HEK293T (cell line): ENCODE measurements at places on chromosomes 2 and 18.

DNA sequence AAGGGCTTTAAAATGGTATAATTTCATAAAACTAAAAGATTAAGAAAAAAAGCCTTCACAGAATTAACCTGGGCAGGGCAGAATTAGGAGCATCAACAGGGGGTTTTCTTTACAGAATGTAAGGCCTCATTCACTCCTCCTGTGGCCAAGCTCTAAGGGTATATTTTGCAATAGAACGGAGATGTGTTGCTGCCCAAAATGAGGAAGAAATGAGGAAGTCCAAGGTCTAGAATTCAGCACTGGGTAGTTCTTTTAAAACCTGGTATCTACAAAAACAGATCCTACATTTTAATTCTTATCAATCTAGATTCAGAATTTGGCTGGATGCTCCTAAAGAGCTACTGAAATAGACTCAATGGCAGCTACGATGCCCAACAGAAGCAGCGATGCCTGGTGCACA lies 101.8 kb downstream of the AKAIN1 start:
- no peak for DNase-seq

DNA sequence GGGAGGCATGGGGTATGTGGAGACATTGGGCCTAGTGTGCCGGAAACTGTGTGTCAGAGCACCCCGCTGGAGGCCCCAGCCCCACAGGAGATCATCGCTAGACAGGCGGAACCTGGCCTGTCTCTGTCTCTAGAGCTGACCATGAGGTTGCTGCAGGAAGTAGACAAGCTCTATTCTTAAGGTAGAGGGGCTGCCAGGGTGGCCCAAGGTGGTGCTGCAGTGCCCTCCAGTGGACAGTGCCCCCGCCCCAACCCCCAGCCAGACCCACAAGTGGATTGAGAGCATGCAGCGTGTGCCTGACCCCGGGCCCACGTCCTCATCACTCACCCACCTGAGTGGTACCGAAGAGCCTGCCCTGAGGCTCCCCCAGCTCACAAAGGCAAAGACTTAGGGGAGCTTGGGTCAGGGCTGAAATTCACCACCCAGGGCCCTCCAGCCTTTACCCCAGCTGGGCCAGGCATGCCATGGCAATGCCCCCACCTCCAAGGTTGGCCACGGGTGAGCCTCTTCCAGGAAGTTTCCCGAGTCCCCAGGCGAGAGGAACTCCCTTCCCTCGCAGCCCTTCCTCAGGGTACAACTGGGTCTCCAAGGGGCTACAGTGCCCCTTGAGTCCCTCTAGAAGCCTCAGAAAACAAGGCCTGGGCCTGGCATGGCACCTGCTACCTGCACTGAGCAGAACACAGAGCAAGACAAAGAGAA lies 155.0 kb downstream of the TTC32 start:
- DNase-seq, result peak; percentile 68

DNA sequence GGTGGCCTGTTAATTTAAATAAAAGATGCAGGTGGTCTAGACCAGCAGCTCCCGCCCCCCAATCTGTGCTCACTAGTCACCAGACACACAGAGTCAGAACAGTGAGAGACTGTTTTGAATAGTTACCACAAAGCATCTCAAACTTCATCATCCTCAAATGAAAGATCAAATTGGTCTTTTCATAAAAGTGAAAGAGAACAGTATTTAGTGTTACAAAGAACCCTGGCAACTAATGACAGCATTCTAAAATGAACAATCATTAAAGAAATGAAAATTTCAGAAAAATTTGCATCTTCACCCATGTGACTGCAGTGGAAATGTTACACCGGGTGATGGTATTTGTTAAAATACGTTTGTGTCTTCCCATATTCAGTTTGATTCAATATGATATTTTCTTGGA lies 65.5 kb upstream of the PMAIP1 start:
- no peak for DNase-seq

DNA sequence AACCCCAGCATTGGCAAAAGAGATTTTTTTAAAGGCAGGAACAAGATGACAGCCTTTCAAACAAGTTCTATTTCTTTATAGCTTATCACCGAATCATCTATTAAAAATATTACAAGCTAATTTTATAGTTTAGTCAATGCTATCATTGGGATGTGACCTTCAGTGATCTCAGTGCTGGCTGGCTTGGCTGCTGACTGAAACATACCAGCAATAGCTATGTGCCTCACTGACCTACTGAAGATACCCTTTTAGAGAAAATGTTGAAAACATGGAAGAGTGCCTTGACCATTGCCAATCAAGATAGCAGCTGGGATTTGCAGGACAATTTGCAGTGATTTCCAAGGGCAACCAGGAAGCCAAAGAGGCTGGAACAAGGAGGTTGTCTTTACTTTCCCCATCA lies 44.0 kb downstream of the CSRNP3 start:
- DNase-seq, result no peak

GRCh38 chr2:162261032-162261945 lies 18.0 kb upstream of the FAP start:
- DNase-seq, result no peak

DNA sequence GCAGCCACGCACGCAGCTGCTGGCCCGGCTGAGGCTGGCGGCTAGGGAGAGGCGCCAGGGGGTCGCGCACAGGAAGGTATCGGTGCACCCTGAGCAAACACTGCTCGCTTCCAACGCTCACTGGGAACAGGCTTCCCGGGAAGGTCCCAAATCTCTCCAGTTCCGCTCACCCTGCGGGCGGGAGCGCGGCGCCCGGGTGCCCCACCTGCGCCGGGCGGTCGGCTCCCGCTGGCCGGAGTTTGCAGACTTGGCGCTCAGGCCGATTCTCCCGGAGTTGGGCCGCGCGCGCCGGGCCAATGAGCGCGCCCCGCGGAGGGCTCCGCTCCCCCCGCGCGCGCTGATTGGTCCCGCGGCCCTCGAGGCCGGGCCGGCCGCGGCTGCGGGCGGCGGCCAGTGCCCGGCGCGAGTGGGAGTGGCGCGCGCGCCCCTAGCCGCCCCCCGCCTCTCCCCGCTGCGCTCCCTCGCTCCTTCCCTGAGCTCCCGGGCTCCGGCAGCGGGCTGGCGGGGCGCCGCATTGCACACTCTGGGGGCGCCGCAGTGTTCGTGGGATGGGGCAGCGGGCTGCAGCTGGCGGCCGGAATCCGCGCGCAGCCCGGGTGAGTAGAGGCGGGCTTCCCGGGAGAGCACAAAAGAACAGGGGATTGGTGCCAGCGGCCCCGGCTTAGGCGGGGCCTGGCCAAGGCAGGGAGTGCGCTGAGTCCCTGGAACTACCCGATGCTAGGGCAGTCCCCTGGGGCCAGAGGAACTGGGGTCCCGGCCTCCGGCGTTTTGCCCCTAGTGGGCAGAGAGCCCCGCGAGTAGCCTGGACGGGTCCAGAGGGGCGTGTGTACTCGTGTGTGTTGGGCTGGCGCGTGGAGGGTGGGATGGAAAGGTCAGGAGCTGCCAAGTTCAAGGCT lies at the start of gene LYPD6:
TSS of gene LYPD6 (plus strand) at position 461 of the 896 bp plus-strand sequence. CDS start 107,122 bp downstream, outside the sequence.
- DNase-seq, result peak; percentile 82

DNA sequence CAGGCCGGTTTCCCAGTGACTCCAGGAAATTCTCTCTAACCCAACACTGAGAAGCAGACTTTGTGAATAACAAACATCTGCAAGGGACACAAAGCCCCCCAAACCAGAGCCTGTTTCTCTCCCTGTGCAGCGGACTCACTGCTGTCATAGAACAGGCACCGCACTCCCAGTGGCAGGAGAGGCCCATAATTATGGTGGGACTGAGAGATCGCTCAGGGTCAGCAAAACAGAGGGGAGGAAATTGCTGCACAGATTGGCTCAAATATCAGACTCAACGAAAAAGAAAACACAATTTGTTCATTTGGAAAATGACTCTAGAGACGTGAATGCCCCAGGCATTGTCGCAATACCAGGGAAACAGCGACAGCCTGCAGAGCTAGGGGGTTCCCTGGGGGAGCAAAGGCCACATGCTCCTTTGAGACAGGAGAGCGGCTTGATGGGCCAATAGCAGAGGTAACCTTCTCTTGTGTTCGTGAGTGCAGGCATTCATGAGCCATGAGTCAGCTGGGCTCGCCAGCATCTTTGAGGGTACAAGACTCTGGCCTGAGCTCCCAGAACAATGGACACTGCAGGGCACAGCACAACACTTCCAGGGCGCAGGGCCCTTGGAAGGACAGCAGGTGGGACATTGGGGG lies 143.3 kb upstream of the KLHL29 start:
- no peak for DNase-seq

GRCh38 chr2:200812122-200813022 lies 662 bp downstream of the BZW1 start:
- DNase-seq, result peak; percentile 57

- no peak for DNase-seq
Measured at GRCh38 chr2:96097951-96098823, 18.2 kb downstream of the ADRA2B start.

DNA sequence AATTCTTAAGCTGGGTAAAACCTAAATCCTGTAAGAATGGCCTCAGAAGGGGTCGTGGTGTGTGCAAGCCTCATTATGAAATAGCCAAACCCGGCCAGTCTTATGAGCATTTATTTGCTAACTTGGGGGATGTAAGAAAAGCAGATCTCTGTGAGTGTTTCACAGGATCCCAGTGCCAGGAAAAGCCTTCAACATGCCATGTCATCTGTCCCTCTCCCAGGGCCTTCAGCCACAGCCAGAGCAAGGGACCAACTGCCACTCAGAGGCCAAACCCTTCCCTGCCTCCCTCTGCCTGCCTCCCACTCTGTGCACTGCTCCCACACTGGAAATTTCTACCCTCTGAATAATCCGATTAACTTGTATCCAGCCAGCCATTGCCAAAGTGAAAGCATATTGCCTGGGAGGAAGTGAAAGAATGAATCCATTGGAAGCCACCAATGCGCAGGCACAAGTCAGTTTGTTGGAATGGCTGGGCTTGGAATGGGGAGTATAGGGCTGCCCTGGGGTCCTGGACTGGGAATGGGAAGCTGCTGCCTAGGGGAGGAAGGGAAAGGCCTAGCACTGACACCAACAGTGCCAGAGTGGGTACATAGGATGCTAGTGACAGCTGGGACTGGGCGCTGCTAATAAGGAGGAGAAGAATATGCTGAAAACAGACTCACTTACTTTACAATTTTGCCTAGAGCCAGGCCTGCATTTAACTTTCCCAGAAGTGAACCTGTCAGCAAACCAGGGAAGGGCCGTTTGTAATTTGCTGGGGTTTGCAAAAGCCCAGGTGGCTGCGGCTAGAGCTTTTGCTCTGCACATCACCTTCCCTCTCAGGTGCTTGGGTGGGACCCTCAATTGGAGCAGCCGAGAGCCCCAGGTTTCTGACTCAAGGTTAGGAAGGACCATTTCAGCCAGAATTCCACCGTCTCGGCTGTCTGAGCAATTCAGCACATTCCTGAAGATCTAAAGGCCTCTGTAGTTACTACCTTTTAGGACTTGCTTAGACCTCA lies 146.6 kb upstream of the NCK2 start:
- DNase-seq, result no peak

GRCh38 chr2:230793572-230794359 lies 71.0 kb upstream of the ITM2C start:
- no peak for DNase-seq

GRCh38 chr18:44841752-44842587 lies 161.3 kb downstream of the SETBP1 start:
- DNase-seq, result no peak

DNA sequence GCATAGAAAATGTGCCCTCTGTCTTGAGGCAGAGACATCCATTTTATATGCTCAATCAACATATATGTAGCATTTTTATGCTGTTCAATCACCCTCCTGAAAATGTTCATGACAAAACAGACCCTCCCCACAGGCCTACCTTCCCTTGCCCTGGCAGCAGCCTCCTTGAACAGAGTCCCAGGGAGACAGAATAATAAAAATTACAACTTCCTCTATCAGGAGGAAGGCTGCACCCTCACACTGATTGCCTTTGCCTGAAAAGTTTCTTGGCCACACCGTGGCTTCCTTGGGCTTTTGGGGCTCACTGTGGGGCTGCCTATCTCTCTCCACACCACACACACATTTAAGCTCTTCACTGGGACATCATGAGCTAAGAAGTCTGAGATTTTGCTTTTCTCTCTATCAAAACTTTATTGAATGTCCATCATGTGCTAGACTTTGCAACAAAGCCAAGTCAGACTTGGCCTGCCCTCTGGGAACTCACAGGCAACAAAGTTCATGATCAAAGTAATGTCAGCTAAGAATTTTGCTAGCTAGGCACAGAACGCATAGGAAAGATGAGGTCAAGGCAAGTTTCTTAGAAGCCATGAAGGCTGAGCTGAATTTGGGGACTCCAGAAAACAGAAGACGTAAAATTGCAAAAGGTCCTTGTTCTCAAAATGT lies 101.6 kb downstream of the BCL2L11 start:
- no peak for DNase-seq

GRCh38 chr2:66851449-66851872 lies 416.5 kb downstream of the MEIS1 start:
- DNase-seq, result no peak

GRCh38 chr2:100941646-100942240 lies 60.3 kb upstream of the RPL31 start:
- DNase-seq, result no peak

GRCh38 chr2:164896634-164897355 lies 55.2 kb upstream of the COBLL1 start:
- no peak for DNase-seq

DNA sequence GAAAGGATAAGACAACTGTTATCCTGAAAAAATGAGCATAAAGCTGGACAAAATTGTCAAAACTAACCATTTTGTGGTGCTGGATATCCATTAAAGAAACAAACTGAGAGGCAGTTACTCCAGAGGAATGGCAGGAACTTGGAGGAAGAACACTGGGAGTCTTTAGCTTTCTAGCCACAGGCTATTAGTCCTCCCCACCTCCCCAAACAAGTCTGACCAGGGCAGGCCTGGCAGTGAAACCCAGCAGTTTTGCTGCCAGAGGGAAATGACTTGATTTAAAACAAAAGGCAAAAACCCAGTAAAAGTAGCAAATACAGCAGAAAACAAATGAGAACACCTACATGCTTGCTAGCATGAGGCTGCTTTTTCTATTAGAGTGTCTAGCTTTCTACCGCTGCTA lies 34.9 kb downstream of the OSBPL1A start:
- no peak for DNase-seq

DNA sequence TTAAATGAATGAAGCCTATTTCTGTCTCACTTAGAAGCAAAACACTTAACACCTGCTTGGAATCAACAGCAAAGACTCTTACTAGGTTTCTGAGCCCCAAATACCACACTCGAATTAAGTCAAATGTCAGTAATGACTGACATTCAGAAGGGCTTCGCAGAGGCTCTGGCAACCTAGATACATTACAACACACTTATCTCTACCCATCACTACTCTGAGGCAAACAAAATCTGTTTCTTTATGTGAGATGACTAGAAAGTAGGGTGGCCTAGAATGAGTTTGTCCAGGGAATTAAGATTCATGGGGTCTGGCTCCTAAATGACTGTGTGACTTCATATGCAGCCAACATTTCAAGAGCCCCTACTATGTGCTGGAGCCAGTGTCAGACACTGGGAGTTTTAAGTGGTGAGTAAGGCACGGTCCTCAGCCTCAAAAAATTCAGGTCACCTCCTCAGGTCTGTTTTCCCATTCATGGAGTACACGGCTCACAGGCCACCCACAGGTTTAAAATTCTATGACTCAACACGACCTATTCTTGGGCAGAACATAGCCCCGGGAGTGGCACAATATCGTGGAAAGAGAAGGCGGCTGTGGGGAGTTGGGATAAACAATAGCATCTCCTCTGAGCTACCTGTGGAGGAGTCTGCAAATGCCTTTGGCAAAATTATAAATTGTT lies 150.3 kb upstream of the ZFP36L2 start:
- DNase-seq, result no peak
